ENCODE measurements at places on chromosomes 16 and 17.

GRCh38 chr16:72202014-72202413, 30.1 kb upstream of the PMFBP1 start:
- DNase-seq, result no peak

DNA sequence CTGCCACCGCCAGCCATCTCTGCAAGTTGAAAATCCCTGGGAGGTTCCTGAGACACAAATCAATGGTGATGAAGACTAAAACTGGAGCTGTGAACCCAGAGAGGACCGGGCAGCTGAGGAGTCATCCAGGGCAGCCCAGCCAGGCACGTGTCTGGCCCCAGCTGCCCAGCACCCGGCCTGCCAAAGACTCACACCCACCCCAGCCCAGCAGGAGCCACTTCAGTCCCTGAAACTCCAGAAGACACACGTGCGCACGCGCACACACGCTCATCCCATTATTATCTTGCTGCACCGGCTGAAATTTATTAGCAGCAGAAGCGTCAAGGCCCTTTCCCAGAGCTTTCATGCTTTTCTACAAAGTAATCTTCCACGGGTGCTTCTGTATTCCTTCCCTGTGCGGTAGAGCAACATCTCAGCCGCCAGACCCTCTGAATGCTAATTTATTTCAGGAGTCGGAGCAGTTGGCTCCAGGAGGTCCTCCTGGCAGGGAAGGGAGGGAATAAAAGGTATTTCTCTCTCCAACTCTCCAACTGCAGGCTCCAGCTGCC, 59.8 kb upstream of the RBFOX3 start:
- no peak for DNase-seq

DNA sequence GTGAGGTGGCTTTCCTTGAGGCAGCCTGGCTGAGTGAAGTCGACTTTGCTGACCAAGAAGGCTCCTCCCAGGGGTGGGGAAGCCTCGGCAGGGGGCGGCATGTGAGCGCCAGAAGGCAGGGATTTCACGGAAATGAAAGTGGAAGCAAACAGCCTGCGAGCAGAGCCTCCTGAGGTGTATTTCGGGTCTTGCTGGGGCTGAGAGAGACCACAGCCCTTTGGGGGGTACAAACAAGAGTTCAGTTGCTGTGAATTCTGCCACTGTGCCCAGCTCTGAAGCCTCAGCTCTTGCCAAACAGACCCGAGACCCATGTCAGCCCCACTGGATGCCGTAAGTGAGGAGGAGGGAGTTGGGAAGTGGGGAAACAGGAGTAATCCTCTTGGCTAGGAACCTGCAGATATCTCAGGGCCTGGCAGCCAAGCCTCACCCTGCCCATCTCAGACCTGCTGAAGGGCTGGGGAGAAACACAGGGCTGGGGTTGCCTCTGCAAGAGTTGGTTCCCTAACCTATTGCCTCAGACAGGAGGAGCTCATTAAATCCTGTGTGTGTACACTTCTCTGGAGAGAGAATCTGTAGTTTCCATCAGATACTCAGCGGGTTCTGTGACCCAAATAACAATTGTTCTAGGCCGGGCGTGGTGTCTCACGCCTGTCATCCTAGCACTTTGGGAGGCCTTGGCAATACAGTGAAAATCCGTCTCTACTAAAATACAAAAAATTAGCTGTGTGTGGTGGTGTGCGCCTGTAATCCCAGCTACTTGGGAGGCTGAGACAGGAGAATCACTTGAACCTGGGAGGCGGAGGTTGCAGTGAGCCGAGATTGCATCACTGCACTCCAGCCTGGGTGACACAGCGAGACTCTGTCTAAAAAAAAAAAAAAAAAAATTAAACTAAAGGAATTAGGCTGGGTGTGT, at the start of gene IFI35:
Gene IFI35 (plus strand): TSS at position 146 of the 913 bp plus-strand sequence. CDS start 164 bp downstream, at position 310.
- DNase-seq, result peak; percentile 95

DNA sequence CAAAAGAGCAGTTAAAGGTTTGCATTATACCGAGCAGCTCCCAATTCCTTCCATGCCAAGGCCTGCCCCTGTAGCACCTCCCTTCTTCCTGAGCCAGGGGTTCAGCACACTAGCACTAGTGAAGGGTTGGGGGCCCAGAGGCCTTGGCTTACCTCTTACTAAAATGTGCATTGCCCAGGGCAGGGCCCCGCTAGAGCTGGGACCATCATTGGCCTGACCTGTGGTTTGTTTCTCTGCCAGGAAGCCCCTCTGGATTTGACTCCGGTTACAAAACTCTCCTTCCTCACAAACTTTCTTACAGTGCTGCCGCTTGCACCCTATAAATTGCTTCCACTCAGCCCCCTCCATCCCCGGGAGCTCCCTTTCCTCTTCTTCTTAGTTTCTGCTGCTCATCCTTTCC, 33.8 kb downstream of the MPRIP start:
- DNase-seq, result no peak

- no peak for DNase-seq
Observed at GRCh38 chr16:59634004-59634579, 900.0 kb upstream of the GOT2 start.

DNA sequence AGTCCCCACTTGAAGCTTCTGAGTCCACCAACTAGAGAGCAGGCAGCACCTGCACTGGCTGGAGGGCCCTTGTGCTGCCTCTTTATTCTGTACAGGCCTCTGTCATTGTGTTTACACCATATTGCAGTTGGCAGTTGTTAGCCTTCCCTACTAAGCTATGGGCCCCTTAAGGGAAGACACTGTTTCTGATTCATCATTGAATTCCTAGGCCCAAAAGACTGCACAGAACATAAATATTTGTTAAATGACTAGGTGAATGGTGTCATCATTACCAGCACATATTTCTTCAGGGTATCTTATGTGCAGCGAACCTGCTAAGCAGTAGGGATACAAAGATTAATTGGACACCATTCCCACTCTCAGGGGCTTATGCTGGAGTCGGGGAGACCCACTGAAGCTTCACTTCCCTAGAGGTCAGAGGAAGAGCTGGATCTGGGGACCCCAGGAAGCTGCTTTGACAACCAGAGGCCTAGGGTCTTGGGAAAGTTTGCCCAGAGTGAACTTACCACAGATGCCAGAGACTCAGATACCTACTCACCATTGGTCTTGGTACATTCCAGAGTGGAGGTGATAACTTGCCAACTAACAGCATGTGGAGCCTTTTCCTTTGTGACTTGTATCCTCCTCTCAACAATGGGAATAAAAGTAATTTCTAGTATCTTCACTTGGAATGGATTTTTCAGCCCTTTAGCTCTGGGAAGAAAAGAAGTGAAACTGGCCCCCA, 28.7 kb upstream of the DDX52 start:
- DNase-seq, result no peak

DNA sequence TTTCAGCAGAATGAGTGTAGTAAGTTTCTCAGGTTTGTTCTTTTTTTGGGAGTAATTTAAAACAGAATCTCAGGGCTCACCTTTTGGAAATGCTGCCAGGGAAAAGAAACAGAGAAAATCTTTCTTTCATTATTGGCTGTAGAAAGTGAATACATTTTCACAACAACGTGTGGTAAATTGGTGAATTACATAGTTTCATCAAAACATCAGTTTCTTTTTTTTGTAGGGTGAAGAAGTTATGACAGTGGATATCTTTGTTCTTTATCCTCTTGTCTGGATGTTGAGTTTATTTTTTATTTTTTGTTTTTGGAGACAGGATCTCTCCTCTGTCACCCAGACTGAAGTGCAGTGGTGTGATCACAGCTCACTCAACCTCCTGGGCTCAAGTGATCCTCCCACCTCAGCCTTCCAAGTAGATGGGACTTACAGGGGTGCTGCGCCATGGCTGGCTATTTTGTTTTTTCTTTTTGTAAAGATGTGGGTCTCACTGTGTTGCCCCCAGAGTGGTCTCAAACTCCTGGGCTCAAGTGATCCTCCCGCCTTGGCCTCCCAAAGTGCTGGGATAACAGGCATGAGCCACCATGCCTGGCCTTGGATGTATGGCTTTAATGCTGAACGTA, 2.4 kb downstream of the ZNF267 start:
- DNase-seq, result no peak

DNA sequence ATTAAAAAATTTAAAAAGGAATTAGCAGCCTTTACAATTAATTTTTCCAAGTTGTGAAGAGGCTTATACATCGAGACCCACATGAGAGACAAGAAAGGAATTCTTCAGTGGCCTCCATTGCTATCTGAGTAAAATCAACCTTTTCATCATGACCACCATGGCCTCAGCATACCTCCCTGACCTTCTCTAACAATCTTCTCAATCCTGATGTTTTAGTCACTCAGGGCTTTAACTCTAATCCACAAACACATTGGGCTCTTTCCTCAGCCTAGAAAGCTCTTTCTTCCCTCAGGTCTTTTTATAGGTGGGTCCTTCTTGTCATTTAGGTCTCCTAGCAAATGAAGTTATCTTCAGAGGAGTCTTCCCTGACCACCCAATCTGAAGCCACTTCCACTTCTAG, 46.4 kb downstream of the SPOP start:
- no peak for DNase-seq

GRCh38 chr16:49529411-49530045, 155.9 kb downstream of the C16orf78 start:
- no peak for DNase-seq

DNA sequence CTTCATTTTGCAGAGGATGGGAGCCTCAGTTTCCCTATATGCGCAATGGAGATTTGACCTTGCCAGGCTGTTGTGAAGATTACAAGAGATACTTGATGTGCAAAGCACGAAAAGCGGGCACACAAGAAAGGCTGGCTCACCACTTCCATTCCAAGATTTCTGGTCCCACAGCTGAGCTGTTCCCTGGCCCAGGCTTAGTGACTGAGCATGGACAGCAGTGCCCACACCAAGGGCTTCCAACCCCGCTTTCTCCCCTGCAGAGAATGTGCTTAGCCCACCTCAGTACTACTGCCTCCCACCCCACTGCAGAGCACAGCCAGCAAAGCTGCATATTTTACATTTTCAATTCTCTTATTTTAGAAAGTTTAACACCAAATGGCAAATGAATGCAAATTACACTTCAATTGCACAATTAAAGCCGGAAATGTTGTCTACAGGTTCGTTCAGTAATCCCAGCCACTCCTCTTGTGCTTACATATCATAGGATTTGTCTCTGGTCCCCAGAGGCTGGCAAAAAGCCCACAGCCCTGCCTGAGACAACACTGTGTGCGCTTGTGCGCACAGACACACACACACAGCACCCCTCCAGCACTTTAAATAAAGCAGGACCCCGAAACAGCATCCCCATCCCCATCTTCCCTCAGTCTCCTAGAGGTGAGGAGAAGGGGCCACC, 51.8 kb downstream of the VAC14 start:
- no peak for DNase-seq

DNA sequence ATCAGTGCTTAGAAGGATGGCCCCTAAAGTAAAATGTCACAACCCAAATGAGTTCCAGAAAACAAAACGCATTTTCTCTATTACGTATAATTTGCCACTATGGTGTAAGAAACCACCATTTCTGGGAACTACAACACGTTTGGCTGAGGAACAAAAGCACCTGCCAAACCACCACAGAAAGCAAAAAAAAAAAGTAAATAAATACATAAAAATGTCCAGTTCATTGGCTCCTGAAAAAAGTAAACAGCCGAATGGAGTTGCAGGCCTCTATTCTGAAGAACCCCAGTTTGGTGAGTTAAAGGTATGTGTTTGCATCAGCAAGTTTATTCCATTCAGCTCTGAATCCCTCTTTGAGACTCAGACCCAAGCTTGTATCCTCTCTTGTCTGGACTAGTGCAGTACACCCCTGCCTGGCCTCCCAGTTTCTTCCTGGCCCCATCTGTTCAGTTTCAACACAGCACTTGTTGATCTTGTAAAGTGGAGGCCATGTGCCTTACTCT, 36.9 kb downstream of the ERN1 start:
- no peak for DNase-seq

DNA sequence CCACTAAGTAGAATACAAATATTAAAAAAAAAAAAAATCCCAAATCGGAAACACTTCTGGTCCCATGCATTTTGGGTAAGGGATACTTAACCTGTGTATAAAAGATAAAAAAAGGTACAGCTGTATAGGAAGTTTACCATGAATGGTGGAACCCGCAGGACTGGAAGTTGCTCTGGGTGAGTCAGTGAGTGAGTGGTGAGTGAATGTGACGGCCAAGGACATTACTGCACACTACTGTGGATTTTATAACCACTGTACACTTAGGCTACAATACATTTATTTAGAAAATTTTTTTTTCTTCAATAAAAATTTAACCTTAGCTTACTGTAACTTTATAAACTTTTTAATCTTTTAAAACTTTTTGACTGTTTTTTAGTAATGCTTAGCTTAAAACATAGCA, 71.3 kb upstream of the BCAR1 start:
- no peak for DNase-seq
